Cardiac muscle cell (in vitro differentiated cells and primary cell): ENCODE measurements at places on chromosomes 6 and 20.

DNA sequence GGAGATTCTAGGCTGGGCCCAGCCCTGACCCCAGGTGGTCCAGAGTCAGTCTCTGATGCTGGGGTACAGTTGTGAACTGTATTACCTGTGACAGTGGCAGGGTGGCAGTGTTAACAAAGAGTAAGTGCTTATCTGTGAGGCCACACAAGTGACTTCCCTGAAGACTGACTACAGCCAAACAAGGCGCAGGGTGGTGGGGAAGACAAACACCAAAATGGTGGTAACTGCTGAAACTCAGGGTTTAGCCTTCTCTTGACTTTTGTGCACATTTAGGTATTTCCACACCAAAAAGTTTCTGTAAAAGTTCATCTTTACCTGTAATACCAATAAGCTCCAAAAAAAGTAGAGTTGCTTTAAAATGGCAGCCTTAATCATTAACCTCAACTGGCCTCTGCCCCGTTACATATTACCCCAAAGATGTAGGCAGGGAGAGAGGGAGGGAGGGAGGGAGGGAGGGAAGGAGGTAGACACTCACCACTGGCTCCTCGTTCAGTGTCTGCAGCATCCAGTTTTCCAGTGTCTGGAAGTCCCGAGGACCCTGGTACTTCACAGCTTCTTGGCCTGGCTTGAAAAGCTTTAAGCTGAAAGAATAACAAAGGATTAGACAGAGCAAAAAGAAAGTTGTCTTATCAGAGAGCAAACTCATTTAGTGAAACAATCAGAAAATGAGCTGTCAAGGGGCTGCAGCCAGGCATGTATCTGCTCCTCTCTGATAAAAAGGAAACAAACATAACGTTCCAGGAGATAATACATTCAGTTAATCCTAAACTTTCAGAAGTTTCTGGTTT lies 11.3 kb downstream of the TXNDC5 start:
- no peak for DNase-seq

DNA sequence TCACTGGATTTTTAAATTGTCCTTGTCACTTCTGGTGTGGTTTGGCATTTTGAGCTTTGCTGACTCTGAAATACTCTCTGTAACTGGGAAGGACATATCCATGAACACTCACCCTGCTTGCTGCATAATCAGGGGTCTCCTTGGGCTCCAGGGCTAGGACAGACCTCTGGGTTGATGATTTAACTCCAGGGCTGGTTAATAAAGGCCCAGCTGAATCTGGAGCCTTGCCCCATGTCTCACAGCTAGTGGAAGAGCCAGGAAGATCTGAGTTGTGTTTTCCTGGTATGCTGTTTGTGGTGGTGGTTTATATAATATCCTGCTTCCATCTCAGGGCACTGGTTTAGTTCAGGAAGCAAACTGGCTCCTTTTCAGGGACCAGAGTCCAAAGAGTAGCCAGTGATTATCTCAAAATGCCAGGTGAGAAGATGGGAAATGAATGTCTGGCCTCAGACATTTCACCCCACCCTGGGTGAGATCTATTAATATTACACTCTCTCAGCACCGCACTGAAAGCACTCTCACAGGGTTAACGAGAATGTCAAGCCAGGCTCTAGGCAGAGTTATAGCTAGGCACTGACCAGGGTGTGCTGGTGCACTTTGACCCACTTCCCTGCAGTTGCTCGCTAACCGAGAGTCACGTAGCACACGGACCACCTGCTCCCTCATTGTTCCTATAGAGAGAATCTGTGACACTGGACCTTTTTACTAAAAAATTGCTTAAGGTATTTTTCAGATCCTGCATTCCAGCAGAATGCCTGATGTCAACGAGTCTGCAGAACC lies 90.1 kb upstream of the SLC22A16 start:
- DNase-seq = no peak

DNA sequence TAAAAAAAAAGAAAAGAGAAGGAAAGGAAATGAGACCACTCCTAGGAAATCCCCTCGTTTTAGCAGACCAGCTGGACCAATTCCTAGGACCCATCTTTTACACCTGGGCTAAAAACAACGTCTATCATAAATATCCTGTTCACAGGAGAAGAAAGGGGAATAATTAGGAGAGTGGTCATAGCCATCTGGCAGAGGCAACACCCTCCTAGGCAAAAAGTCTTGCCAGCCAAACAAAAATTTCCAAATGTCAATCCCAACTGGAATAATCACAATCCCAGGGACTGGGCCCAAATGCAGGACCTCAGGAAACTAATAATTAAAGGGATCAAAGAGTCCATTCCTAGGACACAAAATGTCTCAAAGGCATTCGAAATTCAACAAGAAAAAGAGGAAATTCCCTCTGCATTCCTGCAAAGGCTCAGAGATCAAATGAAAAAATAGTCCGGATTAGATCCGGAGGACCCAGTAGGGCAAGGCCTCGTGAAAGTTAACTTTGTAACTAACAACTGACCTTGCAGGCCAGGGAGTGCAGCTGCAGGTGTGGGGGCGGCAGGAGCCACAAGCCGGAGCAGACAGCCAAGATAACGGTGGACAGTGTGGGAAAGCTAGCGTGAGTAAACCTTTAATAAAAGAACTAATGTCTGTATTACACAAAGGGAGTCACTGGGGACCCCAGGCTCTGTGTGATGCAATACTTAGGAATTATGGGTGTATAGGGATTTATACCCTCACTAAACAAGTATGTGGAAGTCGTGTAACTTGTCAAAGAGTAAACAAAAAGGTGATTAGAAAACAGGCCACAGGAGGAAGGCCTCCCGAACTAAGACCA lies 11.7 kb downstream of the LCA5 start:
- peak; percentile 78 for DNase-seq

DNA sequence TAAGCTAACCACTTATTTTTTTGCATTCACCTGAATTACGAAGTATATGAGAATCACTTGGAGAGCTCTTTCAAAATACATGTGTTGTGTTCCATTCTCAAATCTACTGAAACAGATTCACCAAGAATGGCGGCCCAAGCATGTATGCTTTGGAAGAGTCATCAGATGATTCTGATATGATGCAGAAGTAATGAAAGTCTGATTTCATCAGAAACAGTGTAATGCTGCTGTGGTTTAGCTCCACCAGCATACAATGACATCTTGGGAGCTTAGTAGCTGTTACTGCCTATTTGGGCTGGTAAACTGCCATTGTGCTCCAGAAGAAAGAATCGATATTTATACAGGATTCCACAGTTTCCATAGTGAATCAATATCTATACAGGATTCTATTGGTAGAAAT lies 52.9 kb downstream of the UBR2 start:
- no peak for DNase-seq

GRCh38 chr20:1697592-1697991 lies 40.0 kb upstream of the SIRPG start:
- no peak for DNase-seq

DNA sequence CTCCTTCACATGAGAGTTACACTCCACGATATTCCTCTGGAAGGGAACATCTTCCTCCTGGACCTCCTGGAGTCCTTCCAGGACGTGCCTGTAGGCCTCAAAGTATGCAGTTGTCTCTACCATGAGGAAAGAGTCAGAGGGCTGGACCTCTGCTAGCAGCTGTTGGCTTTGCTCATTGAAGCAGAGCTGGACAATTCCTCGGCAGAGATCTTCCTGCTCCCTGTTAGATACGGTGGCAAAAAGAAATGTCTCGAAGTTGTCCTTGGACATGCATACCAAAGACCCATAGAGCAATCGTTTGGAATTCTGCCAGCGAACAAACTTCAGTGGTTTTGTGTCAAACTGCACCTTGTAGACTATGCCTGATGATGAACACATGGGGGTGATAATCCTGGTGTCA lies 7.7 kb downstream of the ZNFX1 start:
- DNase-seq = peak; percentile 59

DNA sequence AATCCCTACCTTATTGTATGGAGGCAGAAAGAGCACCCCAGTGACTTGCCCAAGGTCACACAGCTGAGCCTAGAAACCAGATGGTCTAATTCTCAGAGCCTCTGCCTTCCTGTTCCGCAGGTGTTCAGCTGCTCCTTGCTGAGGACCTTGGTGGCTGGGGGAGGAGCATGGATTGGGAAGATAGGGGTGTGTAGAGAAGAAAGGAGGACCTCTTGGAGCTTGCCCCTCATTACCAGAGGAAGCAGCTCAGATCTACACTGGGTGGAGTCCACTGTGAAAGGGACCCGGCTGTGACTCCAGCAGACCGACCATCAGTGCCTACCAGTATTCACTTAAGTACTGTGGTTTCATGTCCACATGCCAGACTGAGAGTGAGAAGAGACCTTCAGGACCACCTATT lies 15.2 kb downstream of the FOXP4 start:
- DNase-seq = no peak

GRCh38 chr20:31570735-31571617 lies 34.1 kb upstream of the ID1 start:
- no peak for DNase-seq

DNA sequence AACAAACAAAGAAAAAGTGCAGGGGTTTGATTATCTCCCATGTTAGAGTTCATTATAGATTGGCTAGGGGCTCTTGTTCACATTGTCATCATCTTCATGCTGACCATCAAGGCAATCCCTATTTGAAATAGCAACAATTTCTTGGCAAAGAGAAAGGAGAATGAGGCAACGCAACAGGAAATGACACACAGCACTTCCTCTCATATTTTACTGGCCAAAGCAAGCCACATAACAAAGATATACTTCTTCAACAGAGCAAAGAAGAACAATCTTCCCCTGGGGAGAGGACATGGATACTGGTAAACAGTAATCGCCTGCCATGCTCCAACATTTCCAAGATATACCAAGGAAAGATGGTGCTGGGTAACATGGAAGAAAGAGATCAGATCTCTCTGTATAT lies 29.8 kb downstream of the EPM2A start:
- DNase-seq = peak; percentile 87

- DNase-seq = no peak
Observed at GRCh38 chr6:152026291-152026690, 218.8 kb downstream of the ESR1 start.

DNA sequence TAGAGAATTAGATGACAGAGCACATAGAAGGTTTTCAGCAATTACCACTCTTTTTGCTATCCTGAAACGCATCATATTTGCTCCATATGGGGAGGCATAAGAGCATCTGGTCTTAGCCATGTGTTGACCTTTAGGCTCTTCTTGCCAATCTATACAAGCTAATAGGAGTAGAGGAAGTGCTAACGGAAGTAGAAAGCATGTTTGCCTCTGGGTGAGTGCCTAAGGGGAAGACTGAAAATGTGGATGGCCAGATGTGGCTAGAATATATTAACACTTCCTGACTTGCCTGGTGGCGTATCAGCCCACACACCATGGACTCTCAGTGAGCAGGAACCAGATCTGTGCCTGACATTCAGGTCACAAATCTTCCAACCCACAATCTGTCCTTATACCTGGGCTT lies 136.3 kb downstream of the LRRC1 start:
- DNase-seq = no peak

- DNase-seq = no peak
Observed at GRCh38 chr6:88024696-88025095, 22.9 kb upstream of the SPACA1 start.

DNA sequence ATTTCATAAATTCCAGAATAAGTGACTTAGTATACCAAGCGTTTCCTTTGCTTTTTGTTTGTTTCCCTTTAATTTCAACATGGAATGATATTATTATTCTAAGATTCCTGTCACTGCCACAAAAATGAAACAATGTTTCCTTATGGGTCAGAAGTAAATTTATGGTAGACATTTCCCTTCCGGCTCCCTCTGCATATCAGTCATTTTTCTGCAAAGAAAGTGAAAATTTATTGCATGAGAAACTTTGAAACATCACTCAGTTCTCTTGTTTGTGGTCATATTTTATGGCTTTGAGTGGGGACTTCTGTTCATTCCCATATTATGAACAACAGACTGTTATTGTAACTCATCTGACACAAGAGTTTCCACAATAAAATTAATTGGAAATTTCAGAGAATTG lies 97.8 kb downstream of the NKAIN2 start:
- no peak for DNase-seq

DNA sequence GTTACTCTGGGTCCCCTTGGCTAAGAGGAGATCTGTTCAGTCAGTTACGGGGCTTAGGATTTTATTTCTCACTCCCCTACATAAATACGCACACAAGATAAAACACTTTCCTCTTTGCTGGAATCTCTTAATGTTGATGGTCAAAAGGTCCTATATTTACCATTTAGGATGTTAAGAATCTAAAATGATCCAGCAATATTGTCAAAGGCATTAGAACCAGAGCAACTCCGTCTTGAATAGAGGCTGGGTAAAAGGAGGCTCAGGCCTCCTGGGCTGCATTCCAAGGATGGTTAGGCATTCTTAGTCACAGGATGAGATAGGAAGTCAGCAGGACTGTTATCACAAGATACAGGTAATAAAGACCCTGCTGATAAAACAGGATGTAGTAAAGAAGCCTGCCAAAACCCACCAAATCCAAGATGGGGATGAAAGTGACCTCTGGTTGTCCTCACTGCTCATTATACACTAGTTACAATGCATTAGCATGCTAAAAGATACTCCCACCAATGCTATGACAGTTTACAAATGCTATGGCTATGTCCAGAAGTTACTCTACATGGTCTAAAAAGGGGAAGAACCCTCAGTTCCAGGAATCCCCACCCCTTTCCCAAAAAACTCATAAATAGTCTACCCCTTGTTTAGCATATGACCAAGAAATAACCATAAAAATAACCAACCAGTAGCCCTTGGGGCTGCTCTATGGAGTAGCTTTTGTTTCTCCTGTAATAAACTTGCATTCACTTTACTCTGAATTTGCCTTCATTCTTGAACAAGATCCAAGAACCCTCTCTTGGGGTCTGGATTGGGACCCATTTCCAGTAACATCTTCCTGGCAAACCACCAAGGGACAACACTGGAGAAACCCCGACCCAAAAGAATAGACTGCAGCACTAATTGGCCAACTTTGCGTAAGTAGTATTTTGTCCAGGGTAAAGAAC lies 107.5 kb downstream of the DTNBP1 start:
- DNase-seq = no peak

DNA sequence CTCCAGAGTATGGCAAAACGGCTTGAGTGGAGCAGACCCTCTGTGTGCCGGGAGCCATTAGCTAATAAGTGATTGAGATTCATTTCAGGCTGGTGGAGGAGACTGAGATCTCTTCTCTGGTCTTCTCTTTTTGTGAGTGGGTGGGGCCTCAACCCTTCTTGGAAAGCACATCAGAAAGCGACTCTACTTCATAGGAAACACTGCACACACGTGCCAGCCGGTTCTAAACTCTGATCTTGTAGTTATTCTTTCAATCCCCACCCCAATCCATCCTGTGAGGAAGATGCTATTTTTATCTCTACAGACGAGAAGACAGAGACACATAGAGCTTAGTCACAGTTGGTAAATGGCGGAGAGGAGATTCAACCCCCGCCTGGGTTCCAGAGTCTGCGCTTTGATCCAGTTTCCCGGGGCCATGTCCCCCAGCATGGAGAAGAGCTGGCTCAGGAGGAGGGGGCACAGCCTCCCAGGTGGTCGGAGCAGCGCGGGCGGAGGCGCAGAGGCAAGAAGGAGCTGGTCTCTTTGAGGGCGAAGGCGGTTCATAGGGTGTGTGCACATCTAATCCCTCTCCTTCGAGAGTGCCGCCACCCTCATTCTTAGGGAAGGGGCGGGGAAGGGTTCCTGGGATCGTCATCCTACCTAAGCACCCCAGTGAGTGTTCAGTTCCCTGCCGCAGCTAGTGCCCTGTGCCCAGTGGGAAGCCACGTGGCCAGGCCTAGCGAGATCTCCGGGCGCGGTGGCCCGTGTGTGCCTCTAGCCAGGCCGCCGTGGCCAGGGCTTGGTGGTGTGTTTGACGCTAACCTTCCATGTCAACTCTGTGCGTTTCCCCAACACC lies 49.0 kb upstream of the TAGAP start:
- DNase-seq = no peak
